Bronchus fibroblast of lung (primary cell): ENCODE measurements at places on chromosomes 4 and X. TPM values are rescaled to one million over a fixed set of nuclear protein-coding genes. Genes with fewer than 3 reads are reported as not detected.

Gene CPE
- 10.7 and 11.6 TPM in 2 replicates for total RNA-seq

Gene SULT1E1
- 4.6 and 4.9 TPM in 2 replicates for total RNA-seq

Gene C4orf36
- 2.4 and 2.7 TPM in 2 replicates for total RNA-seq

Gene SLIT2
- total RNA-seq: 4.5 and 5.5 TPM in 2 replicates

Gene NUDT10
- 4.2 and 5.5 TPM in 2 replicates for total RNA-seq

Gene DCAF12L1
- not detected in 2 replicates for total RNA-seq

Gene FABP2
- not detected in 2 replicates for total RNA-seq

Gene KCNE5
- 0.15 TPM in 1 of 2 replicates, not detected in the other for total RNA-seq

Gene CCDC158
- under 0.01 TPM in 1 of 2 replicates, not detected in the other for total RNA-seq

Gene TAF7L
- total RNA-seq: 0.17 and 0.30 TPM in 2 replicates

Gene NPY1R
- not detected in 2 replicates for total RNA-seq

Gene MUC7
- not detected in 2 replicates for total RNA-seq

Gene ASB12
- total RNA-seq: 0.17 TPM in 1 of 2 replicates, not detected in the other

Gene SLC9B2
- total RNA-seq: 8.4 and 9.5 TPM in 2 replicates

Gene DKK2
- total RNA-seq: 0.30 TPM in 1 of 2 replicates, not detected in the other

Gene PRDM8
- 5.2 and 6.1 TPM in 2 replicates for total RNA-seq

Gene CENPI
- total RNA-seq: 20.2 and 35.3 TPM in 2 replicates

Gene BANK1
- 0.15 and 0.17 TPM in 2 replicates for total RNA-seq

Gene KDM6A
- 6.1 and 7.7 TPM in 2 replicates for total RNA-seq

Gene ADH7
- total RNA-seq: not detected in 2 replicates

Gene PPP1R2C
- not detected in 2 replicates for total RNA-seq

Gene ENAM
- total RNA-seq: not detected in 2 replicates

Gene NXF3
- not detected in 2 replicates for total RNA-seq

Gene LRAT
- total RNA-seq: under 0.01 and 0.34 TPM in 2 replicates

Gene EGF
- total RNA-seq: 0.15 TPM in 1 of 2 replicates, not detected in the other

Gene AMMECR1
- total RNA-seq: 8.8 and 10.8 TPM in 2 replicates

Gene CPEB2
- total RNA-seq: 5.5 and 6.4 TPM in 2 replicates

Gene STK32B
- 0.59 and 1.0 TPM in 2 replicates for total RNA-seq

Gene LNX1
- total RNA-seq: 0.17 and 0.59 TPM in 2 replicates

Gene IL21
- total RNA-seq: not detected in 2 replicates
